Activated CD4-positive, alpha-beta T cell treated with anti-CD3 and anti-CD28 coated beads for 1 hour (primary cell): ENCODE measurements at places on chromosomes 2 and 18.

DNA sequence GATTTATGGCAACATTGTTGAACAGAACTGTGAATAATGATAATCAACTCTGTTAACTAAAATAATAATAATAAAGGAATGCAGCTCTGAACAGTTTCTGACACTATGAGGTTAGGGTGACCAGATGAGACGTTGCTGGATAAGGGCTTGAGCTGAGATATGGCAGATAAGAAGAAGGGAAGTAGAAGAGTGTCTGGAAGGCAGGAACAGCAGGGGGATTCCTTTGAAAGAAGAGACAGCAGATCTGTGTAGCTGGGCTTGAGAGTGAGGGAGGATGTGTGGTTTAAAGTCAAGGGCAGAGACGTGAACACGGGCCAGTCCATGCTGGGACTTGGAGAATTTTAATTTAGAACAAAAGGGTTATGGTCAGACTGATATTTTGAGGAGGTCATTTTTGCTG lies 273.1 kb upstream of the SLC14A2 start:
- DNase-seq = no peak

GRCh38 chr2:191800874-191801273 lies 46.0 kb downstream of the CAVIN2 start:
- no peak for DNase-seq

GRCh38 chr2:64319896-64320295 lies 134.1 kb upstream of the LGALSL start:
- no peak for DNase-seq

DNA sequence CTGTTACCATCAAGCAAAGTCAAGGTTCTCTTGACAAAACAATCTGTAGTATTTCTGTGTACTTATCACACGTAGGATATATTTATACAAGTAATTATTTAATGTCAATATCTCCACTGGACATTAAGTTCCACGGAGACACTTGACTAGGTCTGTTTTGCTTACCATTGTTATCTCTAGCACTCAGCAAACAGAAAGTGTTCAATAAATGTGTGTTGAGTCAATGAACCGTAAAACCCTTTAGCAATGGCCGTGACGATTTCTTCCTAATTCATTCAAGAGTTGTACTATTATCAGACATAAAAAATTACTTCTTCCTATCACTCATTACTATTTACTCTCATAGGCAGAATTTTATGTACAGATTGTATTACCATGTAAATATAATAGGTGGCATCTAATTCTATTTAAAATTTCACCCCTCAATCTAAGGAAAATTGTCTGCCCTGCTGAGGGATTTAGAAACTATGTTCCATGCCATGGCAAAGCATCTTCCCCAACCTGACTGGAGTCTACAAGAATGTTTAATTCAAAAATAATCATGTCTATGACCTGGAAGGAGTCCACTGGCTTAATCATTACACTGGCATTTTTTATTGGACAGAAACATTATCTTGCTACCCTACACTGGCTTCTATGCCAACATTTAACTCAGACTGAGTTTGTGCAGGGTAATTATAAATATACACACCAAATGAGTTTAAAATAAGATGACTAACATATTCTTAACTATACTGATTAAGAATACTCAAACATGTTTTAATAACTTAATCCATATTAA lies 301.9 kb downstream of the ZEB2 start:
- DNase-seq = no peak

DNA sequence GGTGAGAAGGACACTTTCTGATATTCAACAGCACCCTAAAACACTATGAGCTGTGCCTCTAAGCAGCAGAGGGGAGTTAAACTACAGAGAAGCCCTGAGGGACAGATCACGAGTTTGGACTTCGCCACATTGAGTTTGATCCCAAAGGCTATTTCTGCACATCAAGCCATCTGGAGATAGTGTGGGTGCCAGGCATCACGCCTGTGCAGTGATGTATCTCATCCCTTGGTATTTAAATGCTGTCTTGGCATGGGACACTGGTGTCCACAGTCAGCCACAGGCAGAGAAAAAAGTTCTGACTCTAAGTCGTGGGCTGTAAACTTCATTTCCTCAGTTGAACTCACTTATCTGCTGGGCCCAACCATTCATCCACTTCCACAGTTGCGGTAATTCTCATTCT lies 742.3 kb upstream of the CELF4 start:
- no peak for DNase-seq

DNA sequence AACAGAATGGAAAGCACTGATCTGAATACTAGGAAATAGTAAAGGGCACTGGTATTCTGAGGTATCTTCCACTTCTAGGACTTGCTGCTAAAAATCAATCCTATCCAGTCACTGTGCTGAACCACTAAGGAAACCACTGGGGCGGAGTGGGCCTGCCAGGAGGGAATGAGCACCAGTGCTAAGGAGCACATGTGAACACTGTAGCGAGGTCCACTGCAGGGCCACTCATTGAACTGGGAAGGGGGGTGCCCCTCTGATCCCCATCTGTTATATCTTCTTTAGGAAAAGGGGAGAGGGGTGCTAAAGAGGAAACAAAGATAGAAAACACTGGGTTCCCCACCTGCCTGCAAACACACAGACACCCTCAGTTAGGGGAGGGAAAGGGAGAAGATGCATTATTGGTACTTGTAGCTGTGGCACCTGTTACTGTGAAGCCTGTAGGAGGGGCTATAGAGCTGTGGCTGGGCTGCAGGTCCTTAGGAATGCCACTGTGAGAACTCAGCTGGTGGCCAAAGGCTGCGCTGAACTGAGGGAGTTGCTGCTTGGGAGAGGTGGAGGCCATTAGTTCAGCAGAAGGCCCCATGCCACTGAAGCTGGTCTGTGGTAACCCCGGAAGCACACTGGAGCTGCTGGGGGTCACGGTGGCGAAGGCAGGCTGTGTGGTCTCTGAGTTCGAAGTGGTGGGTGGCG lies 81.8 kb downstream of the INO80D start:
- DNase-seq = no peak

- no peak for DNase-seq
Observed at GRCh38 chr2:156673333-156673615, 237.1 kb downstream of the GPD2 start.

DNA sequence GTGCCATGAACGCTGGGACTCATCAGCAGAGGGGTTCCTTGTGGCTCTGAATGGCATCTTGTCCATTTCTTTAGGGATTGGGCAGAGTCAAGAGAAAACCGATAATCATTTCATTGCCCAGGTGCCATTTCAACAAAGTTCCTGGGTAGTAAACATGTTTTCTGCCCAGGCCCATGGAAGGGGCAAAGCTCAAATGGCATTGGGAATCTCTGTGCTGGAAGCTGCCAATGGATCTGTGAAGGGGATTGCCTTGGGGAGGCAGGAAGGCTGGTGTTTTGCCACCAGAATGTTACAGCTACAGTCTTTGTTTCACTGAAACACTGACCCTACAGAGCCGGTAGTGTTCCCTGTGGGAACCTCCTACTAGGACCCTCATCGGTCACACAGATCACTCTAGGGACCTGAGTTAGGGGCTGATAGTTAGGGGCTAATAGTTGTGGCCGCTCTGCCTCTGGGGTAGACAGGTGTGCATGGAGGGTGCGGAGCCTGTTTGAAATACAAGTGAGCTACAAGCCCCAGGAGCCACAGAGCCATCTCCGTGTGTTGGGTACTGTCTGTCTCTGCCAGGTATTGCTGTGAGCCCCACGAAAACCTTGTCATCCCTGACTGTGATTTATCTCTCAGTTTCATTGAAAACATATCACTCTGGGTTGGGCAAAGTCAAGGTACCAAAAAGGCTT lies 224.4 kb upstream of the COPS8 start:
- no peak for DNase-seq

DNA sequence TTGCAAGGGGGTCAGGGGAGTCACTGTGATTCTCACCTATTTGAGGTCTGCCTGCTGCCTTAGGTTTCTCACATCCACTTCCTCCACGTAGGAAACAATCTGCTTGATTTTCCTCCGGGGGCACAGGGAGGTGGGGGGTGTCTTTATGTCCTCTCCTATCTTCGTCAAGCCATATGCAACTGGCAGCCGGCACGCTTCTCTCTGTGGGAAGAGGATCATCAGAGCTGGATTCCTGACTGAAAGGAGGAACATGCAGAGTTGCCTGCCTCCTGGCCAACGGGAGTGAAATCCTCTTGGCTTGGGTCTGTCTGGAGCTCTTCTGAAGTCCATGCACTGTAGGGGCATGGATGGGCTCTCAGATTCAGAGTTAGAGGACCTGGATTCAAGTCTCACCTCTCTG lies 43.1 kb upstream of the ACVR1 start:
- DNase-seq = no peak

DNA sequence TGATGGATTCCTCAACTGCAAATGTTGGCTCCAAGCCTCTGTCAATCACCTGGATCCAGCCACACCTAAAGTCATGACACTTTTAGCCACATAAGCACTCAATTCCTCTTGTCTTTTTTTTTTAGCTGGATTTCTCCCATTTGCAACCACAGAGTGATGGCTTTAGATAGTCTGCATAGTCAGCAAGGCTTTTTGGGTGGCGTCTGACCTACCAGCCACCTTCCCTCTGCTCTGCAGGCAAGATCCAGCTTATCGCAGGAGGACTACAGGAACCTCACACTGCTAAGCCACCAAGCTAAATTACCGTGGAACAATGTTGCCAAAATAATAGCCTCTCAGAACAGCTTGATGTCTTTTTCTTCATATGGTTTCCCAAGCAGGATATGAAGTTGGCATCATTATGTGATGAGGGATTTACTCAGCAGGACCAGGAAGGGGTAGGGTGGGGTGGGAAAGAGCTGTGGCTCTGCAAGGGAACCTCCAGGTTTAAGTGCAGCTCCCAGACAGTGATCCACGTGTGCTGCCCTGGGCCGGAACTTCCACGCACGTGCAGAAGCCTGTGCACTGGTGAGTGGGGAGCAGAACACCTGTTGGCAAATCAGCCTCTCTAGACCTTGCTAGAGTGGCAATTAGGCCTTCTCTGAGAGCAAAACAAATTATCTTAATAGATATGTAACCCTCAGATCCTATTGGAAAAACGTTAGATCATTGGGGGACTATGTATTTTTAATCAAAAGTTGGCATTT lies 170.6 kb upstream of the NCK2 start:
- DNase-seq = no peak

GRCh38 chr18:61154866-61155265 lies 178.4 kb upstream of the CDH20 start:
- no peak for DNase-seq

DNA sequence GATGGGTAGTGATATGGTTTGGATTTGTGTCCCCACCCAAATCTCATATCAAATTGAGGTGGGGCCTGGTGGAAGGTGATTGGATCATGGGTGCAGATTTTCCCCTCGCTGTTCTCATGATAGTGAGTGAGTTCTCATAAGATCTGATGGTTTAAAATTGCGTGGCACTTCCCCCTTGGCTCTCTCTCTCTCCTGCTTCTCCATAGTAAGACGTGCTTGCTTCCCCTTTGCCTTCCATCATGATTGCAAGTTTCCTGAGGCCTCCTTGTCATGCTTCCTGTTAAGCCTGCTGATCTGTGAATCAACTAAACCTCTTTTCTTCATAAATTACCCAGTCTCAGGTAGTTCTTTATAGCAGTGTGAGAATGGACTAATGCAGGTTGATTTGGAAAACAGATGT lies 223.2 kb upstream of the APCDD1 start:
- DNase-seq = no peak

DNA sequence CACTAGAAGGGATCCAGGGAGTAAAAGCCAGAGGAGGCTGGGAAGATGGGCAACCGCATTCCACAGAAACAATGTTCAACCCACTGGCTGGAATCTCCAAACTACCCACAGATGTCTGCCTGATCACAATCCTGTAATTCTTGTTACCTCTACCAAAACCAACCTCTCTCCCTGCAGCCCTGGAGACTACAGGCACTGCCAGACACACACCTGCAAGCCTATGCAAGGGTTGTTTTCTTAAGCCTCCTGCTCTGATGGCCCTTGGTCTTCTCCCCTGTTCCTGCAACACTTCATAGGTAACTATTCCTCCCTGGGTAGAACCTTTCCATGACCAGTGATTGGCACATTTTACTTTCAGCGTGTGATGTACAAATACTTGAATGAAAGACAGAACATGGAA lies 21.9 kb downstream of the ST6GAL2 start:
- DNase-seq = no peak

- no peak for DNase-seq
Observed at GRCh38 chr18:41331661-41332060, 623.4 kb upstream of the PIK3C3 start.

DNA sequence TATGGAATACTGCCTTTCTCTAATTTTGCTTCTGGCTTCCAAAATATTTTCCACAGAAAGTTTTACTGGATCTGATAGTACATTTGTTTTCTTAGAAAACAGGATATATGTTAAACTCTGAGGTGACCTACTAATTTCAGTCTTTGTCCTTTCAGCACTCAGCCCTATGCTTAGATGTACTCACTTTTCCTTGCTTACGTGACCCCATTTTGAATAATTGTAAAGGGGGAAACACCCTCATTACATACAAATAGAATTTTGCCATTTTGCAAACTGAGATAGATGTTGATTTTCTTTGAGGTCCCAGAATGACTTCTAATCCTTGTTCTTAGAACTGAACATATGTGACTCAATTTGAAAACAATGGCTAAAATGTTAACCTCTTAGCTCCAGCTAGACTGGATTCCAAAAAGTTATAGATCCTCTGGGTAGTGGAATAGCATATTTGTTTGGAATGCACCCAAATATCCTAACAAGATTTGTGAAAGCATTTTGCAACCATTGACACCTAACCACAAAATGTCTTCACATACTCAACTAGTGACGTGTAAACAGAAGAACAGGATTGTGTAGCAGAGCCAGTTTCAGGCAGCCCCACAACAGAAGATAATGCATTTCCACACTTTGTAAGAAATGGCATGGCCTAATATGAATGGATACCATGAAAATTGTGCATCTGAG lies 44.8 kb upstream of the EHBP1 start:
- no peak for DNase-seq

DNA sequence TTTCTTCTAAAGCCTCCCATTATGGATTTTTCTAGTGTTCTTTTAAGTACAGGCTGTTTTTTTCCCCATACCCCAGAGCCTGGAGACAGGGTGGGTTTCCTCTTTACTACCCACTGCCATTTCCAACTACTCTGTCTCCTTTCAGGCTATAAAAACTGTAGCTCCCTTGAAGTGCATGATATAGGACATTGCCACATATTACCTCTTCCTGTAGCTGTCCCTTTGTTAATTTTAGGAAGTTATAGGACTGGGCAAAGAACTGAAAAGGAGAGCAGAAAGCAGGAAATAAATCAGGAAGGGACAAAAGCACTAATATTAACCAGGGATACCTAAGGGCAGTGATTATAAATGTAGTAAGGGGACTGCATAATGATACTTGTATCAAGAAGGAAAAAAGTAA lies 54.1 kb downstream of the VIL1 start:
- DNase-seq = no peak

GRCh38 chr2:75547345-75548035 lies 13.2 kb downstream of the EVA1A start:
- DNase-seq = no peak

GRCh38 chr18:1252534-1252933 lies 347.9 kb downstream of the ADCYAP1 start:
- DNase-seq = no peak
